ENCODE measurements at places on chromosomes 13 and 19. TPM values are rescaled to one million over a fixed set of nuclear protein-coding genes. Genes with fewer than 3 reads are reported as not detected.

DNA sequence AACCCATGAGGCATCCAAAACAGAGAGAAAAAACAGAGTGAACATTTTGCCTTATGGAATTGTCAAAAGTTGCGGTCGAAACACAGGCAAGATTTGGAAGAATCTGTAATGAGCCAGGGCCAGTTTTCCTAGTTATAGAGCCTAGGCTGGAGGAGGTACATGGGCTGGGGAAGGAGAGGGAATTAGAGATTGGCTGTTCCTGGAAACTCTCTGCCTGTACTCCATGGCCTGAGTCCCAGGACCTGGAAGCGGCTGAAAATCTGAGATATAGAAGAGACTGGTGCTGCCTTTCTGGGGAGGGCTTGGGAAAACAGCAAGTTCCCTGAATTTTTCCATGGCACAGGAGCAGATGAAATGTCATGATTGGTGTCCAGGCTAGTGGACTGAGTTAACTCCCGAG, 122.8 kb upstream of the KLF12 start:
- H3K27me3 ChIP-seq, result no peaks in the 10 kb centered on the region
- no peak overlapping the region for H3K27ac ChIP-seq
- no peaks in the 10 kb centered on the region for H3K4me1 ChIP-seq
- no peak for DNase-seq
- no peaks in the 10 kb centered on the region for H3K36me3 ChIP-seq

GRCh38 chr13:109145631-109146030, 516.2 kb downstream of the MYO16 start:
- H3K27ac ChIP-seq, result peak overlapping the region; percentile 80
- H3K27me3 ChIP-seq, result no peaks in the 10 kb centered on the region
- no peak overlapping the region for H3K4me3 ChIP-seq
- DNase-seq, result peak; percentile 93
- H3K36me3 ChIP-seq, result no peaks in the 10 kb centered on the region

GRCh38 chr13:49980266-49980665, 16.6 kb upstream of the TRIM13 start:
- no peak overlapping the region for H3K27ac ChIP-seq
- no peaks in the 10 kb centered on the region for H3K27me3 ChIP-seq
- H3K36me3 ChIP-seq, result no peaks in the 10 kb centered on the region
- H3K4me3 ChIP-seq, result no peak overlapping the region

DNA sequence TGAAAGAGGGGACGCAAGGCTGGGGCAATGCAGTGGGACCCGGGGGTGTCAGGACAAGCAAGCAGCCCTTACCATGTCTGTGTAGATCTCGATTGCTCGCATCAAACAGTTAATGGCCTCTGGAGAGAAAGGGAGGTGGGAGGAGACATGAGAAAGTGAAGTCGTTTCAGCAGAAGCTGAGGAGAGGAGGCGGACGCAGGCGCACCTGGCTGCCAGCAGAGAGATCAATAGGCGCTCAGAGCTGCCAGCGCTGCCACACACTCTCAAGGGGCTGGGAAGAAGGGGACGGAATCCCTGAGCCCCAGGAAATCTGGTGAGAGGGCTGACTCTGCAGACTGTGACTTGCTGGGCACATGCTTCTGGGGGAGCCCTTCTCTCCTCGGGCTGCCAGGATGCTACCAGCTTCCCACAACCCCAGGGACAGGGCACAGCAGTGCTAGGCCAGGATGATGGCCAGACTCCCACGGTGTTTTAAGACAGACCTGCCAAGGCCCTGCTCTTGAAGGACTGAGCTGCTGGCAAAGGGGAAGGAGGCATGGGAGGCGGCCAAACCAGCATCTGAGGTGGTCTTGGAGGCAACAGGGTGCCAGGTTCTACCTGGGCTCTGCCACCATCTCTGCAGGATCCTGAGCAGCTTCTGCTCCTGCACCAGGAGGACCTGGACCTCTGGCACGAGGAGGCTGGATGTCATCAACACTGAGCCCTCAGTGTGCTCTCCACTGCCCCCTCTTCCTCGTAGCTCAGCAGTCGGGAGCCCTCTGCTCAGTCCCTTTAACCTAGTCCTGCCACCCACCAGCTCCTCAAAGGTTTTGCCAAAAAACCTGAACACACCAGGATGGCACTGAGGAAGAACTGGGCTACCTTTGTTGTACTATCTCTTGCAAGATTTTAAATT, 11.7 kb upstream of the KPTN start:
- no peaks in the 10 kb centered on the region for H3K27me3 ChIP-seq
- H3K36me3 ChIP-seq, result peaks cover 3% of the 10 kb centered on the region
- no peak overlapping the region for H3K27ac ChIP-seq
- H3K4me3 ChIP-seq, result no peak overlapping the region
- H3K4me1 ChIP-seq, result no peaks in the 10 kb centered on the region

DNA sequence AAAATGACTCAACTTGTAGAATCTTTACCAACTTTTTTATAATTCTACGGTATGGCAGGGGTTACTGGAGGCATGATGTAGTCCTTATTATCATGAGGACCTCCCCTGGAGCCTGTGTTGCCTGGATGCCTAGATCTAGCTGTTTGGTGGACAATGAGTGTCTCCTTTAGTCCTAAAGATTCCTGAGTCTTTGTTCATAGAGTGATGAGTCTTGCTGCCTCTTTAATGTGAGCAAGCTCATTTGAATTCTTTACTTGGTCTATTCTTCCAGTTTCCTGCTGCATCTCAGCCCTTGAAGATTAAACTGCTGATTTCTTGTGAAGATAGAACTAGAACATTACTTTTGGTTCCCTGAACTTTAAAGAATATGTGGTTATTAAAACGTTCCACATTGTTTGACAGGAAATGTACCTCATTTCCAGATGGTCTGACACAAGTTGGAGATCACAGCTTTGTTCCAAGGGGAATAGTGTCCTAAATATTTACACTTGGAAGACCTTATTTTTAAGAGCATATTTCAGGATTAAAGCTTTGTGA, 51.9 kb downstream of the SLAIN1 start:
- H3K4me3 ChIP-seq, result no peak overlapping the region
- H3K27me3 ChIP-seq, result no peaks in the 10 kb centered on the region
- H3K4me1 ChIP-seq, result peaks cover 56% of the 10 kb centered on the region
- peaks cover 68% of the 10 kb centered on the region for H3K36me3 ChIP-seq
- DNase-seq, result peak; percentile 93
- peak overlapping the region; percentile 82 for H3K27ac ChIP-seq

Gene GIPR
- 1.0 TPM for total RNA-seq

Gene ZNF492
- total RNA-seq, result not detected

Gene FFAR1
- total RNA-seq, result not detected
